ENCODE measurements at places on chromosomes 16 and 17. TPM values are rescaled to one million over a fixed set of nuclear protein-coding genes. Genes with fewer than 3 reads are reported as not detected.

The CTRB2 gene
- total RNA-seq, result not detected

- DNase-seq, result peak; percentile 53
Observed at GRCh38 chr16:70661918-70662641, 15.7 kb downstream of the IL34 start.

- DNase-seq, result no peak
Observed at GRCh38 chr17:47218896-47219430, 9.8 kb downstream of the MYL4 start.

DNA sequence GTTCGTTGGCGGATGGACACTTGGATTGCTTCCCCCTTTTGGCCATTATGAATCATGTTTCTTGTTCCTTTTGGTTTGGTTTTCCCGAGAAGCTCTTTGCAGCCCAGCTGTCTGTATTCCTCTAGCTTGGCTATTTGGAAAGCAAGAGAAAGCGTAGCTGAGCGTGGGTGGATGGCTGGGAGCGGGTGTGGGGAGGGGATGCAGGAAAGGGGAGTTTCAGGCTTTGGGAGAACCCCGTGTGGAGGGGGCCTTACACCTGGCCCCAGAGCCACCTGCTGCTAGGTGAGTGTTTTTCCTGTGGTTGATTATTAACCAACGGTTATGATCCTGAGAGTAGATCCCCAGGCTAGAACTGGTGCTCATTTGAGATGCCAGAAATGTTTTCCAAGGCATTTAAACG is 103.7 kb downstream of the RAP1GAP2 start:
- no peak for DNase-seq

DNA sequence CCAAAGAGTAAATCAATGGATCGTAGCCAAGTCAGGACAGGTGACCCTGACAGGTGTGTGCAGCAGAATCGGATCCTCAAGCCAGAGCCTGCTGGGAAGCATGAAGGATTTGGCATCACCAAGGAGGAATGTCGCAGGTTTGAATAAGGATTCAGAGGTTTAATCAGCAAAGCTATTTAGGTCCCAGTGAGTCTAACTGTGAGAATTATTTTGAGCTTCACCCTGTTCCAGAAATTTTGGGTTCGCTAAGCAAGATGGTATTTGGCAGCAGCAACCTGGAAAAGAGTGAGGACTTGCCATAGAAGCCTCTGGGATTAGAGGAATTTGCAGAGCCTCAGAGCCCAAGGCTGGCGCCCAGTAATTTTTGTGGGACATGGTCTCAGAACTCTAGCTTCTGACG is 173.0 kb downstream of the CCDC182 start:
- DNase-seq, result no peak

GRCh38 chr16:54370278-54371040 is 83.9 kb upstream of the IRX3 start:
- no peak for DNase-seq

GRCh38 chr17:39750131-39751015 is 12.6 kb downstream of the GRB7 start:
- no peak for DNase-seq

- DNase-seq, result no peak
Observed at GRCh38 chr16:83853834-83854233, 45.1 kb upstream of the MLYCD start.

DNA sequence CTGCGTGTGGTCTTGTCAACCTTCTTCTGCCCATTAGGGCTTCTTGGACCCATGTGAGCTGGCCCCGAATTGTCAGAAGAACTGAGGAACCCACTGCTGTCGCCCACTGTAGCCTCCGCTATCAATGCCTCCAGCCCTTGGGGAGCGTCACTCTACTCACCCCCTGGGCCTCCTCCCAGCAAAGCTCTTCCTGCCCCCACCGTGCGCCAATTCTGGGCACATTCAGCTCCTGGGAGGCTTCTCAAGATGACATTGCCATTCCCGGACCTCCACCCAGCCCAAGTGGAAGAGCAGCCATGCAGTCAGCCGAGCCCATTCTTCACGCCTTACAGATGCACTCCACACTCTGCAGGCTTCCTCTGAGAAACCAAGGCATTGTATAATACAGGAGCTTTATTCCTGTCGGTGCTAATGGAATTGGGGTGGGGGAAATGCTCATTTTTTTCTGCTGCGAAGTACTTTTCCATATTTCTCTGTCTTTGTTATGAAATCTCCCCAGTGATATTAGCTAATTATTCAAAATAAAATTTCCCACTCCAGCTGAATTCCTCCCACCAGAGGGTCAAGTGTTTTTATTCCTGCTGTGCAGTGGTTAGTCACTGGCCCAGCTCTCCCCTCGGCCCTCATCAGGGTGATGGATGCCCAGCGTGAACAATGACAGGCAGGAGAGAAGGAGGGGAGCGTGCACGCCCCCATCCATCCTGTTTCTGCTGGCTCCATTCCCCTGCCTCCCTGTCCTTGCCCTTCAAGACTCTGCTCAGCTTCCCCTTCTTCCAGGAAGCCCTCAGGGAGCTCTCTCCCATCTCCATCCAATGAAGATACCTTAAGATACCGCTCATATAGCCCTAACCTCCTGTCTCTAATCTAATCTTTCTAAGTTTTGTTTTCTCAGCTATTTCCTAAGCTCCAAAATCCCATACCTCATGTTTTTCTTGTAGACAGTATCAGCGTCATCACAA is 87.7 kb downstream of the C16orf95 start:
- DNase-seq, result no peak

The ESRP2 gene
- total RNA-seq, result not detected

The C16orf96 gene
- total RNA-seq, result 0.41 TPM

- no peak for DNase-seq
Observed at GRCh38 chr16:87914812-87915211, 21.5 kb downstream of the CA5A start.

DNA sequence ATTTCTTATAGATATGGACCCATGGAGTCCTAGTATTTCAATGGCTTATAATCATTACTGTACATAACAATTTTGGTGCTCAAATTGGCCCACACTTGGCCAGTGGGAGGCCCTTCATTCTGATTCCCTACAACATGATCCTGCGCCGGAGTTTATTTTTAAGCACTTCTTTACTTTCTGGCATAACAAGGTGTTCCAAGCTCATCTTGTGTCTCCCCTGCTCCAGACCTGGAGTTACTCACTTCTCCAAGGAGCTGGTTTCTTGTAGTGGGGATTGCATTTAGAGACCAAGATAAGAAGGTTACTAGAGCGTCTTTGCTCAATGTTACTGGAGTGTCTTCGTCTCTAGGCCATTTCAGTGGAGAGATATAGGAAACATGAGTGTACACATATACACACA is 87.9 kb downstream of the MSI2 start:
- no peak for DNase-seq

GRCh38 chr17:49369760-49370159 is 7.7 kb upstream of the ZNF652 start:
- no peak for DNase-seq

- DNase-seq, result no peak
Observed at GRCh38 chr17:78082988-78083387, 45.6 kb downstream of the TMC6 start.

- peak; percentile 62 for DNase-seq
Observed at GRCh38 chr16:88700636-88701482, 5.3 kb downstream of the RNF166 start.

- no peak for DNase-seq
Observed at GRCh38 chr17:74212209-74212912, 1.0 kb upstream of the TTYH2 start.

The EIF3C gene
- 207 TPM for total RNA-seq

The TPPP3 gene
- 2.0 TPM for total RNA-seq

The RNF222 gene
- not detected for total RNA-seq

DNA sequence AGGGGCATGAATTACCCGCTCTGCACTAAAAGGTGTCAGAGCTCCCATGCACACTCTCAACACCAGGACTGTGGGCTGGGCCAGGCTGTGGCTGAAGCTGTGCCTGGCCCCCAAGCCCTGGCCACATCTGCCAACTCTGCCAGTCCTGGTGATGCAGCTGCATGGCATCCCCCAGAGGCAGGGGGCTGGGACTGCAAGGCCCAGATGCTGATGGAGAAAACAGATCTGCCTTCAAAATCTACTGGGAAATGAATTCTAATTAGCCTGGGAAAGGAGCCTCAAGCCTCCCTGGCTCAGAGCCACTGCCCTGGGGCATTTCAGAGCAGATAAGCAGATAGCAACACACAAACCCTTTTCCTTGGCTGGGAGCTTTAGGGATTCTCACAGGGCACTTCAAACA is 3.4 kb downstream of the CHST6 start:
- DNase-seq, result no peak

- no peak for DNase-seq
Observed at GRCh38 chr16:11053916-11054460, 109.6 kb downstream of the CLEC16A start.

DNA sequence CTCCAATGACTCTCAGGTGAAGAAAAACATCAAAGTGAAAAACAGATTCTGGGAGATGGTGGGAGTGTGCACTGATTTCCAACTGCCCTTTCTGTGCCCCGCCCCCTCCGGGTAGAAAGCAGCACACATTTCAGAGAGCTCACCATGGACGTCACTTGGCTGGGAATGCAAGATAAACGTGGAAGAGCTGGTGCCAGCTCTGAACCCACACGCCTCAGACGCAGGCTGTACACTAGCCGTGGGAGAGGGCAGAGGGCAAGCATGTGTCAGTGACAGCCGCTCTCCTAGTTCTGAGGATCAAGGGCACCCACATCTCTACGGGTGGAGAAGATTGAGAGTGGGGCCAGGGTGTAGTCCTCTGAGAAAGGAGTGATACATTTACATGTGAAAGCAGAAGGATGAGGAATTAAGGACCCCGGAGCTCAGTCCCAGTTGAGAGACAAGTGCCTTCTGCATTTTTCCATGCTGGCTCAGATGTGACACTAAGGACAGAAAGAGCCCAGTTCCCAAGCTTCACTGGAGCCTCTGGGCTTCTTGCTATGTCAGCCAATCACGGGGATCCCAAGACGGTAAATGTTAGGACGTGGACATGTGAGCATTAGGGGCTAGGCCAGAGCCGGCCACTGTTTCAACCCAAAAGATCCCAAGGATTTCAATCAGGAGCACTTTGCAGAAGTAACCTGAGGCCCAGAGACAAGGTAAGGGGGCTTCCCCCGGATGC is 101.3 kb downstream of the ZFHX3 start:
- no peak for DNase-seq

DNA sequence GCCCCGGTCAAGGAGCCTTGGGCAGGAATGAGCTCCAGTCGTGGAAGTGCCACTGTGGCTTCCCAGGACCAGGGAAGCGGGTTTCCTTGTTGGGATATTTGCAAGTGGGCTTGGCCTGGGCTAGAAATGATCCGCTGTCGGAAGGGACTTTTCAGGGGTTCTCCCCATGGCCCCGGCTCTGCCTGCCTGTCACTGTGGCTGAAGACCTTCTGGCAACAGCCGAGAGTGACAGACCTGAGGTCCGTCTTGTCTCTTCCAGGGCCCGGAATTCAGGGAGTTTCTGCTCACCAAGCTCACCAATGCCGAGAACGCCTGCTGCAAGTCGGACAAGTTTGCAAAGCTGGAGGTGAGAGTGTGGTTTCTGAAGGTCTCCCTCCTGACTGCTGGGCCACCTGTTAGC is 57.7 kb downstream of the OR1D5 start:
- DNase-seq, result no peak
